ENCODE measurements at places on chromosomes 7 and 10.

- DNase-seq: no peak
Observed at GRCh38 chr10:95291365-95292039, 699 bp upstream of the PDLIM1 start.

DNA sequence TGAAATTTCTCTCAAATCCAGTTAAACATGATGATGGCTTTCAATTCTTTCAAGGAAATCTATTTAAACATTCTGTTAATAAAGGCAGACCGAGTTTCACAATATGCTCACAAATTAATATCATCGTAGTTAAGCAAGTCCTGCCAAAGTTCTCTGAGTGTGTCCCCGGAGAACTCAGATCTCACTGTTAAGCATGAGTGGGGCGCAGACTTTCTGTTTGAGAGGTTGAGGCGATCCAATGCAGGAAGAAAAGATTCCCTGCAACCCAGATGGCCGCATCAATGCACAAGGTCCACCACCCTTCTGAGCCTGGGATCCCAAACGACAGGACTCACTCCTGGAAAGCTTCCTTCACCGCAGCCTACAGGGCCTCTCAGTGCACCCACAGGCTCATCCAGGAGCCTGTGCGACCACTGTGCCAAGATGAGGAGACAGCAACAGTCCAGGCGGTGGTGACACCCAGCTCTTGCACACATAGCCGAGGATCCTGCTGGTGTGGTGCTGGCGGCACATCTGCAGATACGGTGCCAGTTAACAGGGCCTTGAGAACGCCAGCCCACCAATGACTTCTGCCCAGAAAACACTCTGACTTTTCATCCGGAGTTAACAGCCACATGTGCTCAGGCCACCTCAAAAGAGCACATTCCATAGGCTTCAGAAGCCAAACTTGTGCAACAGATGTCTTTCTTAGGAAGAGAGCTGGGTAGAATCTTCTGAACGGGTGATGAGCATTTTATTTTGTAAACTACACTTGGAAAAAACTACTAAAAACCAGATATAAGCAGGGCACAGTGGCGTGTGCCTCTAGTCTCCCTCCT is 102.1 kb downstream of the ZRANB1 start:
- no peak for DNase-seq

- no peak for DNase-seq
Observed at GRCh38 chr10:123562811-123563580, 103.2 kb upstream of the GPR26 start.

- no peak for DNase-seq
Observed at GRCh38 chr7:28203508-28204240, 23.1 kb upstream of the JAZF1 start.

DNA sequence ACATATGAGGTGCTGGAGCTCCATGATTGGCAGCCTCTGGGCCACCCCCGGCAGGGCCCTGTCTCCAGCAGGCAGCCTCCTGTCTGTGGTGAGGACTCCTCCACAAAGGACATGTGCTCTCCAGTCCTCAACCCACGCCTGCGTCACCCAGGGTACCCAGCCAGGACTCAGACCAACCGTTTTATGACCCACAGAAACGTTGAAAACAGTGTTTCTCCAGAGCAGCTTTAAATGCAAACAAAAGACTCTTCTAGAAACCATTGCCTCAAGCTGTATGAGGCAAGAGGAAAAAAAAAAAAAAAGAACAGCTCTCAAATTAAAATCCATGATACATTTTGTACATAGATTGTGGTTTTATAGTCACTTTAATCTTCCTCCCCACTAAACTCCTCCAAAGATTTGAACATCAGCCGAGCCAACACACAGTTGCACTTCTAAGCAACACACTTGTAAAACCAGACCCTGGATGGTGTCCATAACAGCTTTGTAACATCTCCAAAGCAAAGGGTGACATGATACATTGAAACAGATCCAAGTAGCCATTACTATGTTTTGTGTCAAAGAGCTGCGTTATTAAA is 175.0 kb upstream of the LYZL2 start:
- no peak for DNase-seq

DNA sequence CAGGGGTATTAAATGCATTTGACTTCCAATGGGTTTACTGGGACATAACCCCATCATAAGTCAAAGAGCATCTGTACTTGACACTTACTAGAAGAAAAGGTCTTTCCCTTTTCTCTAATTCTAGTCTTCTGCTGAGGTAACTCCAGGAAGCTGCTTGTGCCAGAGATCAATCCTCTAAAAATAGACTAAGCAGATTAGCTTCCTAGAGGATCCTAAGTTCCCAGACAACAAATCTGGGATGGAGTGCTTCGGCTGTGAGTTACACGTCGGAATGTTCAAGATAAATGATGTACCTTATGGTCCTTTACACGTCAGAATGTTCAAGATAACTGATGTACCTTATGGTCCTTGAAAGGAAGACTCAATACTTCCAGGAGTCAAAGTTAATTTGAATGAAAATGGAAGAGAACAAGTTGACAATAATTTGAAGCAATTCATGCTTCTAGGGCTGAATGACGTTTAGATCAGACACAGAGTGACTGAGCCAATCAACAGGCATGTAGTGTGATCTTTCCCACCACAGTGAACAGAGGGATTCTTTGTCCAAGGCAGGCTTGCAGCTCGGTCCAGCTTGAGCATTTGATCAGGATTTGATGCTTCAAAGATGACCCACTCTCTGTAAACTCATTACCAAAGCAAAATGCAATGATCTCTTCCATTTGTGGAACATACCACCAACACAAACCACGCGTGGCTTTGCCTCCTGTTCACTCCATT is 63.8 kb downstream of the SLC37A3 start:
- DNase-seq: no peak

- DNase-seq: no peak
Observed at GRCh38 chr7:79008786-79009185, 444.7 kb downstream of the MAGI2 start.

DNA sequence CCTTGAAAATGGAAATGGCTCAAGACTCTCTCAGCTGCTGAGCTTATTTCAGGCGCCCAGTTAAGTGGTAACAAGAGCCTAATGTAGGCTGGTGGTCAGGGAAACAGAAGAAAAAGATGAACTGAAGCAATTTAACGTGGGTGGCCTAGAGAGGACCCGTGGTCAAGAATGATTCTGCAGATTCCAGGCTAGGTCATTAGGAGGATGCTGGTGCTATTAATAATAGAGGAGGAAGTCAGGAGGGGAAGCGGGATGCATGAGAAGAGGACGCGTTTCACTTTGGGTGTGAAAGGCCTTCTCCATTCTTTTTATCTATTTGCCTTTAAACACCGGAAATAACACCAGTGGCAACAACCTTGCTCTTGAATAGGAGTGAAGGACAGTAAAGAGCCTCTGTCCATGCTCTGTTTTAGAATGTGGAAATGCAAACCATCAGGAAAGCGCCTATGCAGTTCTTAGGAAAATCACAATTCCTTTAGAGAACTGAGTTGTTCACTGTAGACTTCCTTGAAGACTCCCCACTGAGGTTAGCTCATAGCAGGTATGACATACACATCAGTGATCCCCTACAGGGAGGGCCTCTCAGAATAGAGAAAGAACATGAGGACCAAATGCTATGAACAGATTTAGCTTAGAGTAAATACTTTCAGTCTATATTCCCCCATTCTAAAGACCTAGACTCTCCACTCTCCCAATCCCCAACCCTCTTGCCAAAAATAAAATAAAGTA is 8.6 kb downstream of the LIPA start:
- DNase-seq: no peak

GRCh38 chr7:112963634-112964033 is 123.0 kb downstream of the GPR85 start:
- no peak for DNase-seq

DNA sequence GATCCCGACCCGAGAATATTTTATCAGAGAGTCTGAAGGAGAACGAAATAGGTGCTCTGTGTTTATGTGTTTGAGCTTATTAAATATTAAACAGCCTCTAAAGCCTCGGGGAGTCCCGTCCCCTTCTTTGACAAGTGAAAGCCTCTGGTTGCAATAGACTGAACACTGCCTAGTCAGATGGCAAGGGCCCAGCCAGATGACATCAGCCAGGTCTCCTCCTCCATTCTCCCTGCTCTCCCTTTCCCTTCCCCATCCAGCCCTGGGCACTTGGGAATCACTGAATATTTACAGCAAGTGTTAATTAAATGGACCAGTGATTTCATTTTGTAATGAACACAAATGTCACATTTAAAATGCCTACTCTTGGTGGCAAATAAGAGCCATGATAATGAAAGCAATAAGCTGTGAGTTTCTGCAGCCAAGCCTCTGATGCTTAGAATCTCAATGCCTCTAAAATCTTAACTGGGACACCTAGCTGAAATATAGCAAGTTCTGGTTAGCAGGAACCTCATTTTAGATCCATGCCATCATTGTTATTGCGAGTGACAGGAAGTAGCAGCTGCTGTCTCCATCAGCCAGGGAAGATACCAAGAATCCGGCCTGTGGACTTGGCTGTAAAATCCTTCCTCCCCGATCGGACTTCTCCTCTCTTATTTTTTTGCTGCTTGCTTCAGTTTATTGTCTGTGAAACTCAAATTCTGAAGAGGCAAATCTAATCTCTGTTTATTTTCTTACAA is 202.1 kb downstream of the PRPF18 start:
- DNase-seq: no peak

- DNase-seq: no peak
Observed at GRCh38 chr7:100153708-100154535, 4.6 kb downstream of the TRAPPC14 start.

GRCh38 chr10:12844811-12845483 is 156.6 kb downstream of the CCDC3 start:
- DNase-seq: no peak

DNA sequence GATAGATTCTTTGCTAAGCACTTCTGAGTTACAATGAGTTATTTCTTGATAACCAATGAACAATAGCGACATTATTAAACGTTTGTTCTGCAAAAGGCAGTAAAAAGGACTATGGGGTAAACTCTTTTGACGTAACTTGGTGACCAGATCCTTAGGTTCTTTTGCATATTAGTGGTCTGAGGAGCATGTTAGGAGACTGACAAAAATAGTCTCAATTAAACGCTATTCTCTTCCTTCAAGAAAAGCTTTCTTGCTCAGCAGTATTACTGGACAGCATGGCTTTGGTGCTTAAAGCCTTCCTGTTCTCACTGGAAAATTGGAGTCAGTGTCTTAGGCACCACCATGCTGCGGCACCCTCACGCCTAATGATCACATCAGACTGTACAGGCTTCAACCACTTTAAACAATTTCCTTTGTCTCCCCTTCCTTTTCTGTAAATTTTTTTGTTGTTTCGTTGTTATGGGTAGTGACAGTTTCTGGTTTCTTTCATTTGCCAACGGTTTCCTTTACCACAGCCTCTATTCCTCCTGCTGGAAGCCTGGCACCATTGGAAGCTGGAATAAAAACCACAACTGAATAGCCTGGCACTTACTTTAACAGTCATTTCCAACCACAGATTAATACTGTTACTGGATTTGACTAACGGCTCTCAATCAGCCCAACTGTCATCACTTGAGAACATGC is 49.2 kb upstream of the FAM133B start:
- no peak for DNase-seq

GRCh38 chr7:34060196-34060947 is 155.0 kb downstream of the BMPER start:
- no peak for DNase-seq

DNA sequence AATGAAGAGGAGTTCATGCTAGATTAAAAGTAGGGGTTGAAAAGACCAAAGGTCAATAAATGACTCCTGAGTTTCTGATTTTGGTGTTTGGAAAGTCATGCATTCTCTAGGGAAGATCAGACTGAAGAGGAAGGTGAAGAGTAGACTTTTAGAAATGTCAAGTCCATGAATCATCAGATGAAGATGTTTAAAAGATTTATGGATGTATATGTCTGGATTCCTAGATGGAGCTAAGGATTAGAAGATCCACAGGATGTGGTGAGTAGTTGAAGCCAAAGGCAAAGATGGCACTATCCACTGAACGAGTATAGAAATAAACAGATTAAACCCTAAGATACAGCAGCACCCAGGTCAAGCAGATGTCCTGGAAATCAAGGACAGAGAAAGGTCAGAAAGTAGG is 298.5 kb downstream of the GPAM start:
- DNase-seq: no peak

DNA sequence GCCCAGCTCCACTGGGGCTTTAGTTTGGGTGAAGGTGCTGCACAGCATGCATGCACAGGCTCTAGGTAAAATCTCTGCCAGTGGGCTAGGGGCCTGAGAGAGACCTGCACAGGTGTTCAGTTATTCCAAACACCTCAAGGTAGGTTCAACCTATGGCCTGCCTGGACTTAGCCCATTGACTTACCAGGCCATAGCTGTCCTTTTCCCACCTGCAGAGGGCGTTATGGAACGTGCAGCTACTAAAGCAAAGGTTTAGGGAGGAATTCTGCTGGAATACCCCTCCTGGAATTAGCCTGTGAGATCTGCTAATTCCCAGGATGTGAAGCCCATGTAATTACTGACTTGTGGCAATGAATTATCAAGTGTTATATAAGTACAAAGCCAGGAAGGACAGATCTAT is 3.6 kb downstream of the VWC2 start:
- no peak for DNase-seq

DNA sequence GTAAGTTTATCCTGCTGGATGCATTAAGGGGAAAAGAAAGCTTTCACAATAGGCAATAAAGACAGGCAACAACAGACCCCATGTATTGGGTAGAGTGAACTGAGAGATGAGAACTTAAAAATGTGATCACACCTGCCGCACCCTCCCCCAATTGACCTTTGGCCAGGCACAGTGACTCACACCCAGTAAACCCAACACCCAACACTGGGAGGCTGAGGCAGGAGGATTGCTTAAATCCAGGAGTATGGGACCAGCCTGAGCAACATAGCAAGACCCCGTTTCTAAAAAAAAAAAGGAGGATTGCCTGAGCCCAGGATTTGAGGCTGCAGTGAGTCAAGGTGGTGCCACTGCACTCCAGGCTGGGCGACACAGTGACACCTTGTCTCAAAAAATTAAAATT is 86.9 kb downstream of the MPP7 start:
- no peak for DNase-seq

DNA sequence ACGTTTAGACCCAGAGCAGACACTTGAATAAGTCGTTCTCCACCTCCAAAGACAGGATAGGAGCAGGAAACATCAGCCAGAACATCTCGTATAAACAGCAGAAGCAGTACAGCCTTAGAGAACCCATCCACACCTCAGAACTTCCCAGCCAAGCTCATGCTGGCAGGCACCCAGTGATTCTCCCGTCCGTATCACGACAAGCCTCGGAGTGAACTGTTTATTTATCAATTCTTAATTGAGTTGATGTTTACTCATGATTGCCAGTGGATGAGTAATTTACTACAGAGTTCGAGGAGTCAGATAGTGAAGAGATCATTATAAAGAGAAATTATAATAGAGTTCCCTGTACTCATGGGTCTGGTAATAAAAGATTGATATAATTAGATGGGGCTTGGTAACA is 811.5 kb downstream of the LRMDA start:
- peak; percentile 64 for DNase-seq

DNA sequence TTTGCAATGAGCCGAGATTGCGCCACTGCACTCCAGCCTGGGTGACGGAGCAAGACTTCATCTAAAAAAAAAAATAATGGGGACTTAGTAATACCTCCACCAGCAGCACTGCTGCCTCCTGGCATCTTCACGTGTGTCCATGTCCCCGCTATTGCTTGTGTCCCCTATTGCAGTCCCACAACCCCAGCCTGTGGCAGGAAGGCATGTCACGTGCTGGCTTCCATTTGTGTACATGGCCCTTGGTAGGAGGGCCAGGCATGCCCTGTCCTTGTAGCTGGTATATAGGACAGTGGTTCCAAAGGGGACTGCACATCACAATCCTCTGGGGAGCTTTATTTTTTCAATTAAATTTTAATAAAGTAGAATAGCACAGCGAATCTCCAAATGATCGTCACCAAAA is 5.7 kb downstream of the ZNF783 start:
- no peak for DNase-seq

GRCh38 chr7:72032934-72033333 is 379.2 kb downstream of the CALN1 start:
- no peak for DNase-seq

- DNase-seq: no peak
Observed at GRCh38 chr10:87575851-87576250, 71.2 kb downstream of the MINPP1 start.

All from NCI-H1105 (cell line).